ENCODE measurements at places on chromosomes 11 and 22.

DNA sequence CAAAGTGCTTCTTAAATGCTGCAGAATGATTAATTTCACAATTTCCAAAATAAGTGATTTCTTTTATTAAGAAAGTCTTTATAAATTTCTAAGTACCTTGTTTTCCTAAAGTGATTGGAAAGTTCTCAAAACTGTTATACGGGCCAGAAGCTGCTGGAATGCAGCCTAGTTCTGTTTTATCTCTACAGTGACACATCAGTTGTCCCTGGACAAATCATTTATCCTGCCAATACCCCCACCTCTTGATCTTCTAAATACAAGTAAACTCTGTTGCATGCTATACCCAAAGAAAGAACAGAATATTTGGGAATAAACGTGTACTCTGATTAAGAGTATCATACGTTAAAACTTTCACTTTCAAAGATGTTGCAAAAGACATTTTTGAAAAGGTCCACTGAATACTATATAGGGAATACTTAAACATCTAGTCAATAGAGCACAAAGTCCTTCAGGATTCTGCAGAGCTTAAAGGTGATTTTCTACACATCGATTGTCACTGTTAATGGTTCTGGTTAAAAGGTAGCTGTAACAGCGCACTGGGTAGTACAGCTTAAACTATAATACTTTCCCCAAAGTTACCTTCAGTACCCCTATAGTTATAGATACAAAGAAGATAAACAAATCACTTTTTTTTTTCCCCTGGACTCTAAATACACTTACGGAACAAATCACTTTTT is 92.1 kb upstream of the APOA1 start:
- DNase-seq = peak; percentile 19

DNA sequence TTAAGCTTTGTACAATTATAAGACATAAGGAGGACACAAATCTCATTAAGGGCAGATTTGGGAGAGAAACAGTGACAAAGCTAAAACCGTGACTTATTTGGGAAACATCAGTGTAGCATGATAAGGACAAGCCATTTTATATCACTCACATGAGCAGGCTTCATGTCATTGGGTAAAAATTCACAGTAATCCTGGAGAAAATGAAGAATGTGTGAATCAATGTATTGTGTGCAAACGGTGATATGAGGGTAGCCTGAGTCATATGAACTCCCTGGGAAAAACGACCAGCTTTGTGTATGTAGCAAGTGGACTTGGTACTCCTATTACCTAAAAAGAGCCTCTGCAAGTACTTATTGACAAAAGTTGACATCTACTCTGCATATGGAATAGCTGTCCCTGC is 6.0 kb upstream of the TRIM34 start:
- peak; percentile 97 for DNase-seq

- DNase-seq = no peak
Measured at GRCh38 chr11:62140304-62141110, 16.7 kb downstream of the INCENP start.

DNA sequence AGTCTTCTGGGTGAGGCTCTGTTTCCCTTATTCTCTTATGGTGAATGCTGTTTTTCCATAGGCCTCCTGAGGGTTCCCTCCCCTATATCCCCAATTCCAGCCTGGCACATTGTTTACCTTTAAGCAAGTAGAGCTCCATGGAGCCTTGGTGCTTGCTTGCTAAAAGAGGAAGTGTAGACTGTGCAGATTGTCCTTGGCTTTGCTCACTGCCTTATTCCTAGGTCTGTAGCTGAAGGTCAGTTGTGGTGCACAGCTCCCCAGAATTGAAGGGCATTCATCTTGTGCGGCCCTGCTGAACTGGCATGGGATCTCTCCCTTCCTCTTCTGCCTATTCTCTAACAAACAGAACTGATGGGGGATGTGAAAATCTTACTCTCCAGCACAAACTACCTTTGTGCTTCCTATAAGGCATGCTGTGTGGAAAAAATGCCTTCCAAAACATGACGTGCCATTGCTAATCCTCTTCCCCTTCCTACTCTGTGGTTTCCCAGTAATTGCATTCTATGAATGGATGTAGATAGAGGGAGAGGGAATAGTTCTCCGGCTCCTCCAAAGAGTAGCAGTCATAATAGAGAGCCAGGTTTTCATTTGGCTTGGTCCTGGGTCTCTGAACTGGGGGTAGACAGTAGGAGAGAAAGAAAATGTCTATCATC is 34.2 kb upstream of the PLET1 start:
- no peak for DNase-seq

DNA sequence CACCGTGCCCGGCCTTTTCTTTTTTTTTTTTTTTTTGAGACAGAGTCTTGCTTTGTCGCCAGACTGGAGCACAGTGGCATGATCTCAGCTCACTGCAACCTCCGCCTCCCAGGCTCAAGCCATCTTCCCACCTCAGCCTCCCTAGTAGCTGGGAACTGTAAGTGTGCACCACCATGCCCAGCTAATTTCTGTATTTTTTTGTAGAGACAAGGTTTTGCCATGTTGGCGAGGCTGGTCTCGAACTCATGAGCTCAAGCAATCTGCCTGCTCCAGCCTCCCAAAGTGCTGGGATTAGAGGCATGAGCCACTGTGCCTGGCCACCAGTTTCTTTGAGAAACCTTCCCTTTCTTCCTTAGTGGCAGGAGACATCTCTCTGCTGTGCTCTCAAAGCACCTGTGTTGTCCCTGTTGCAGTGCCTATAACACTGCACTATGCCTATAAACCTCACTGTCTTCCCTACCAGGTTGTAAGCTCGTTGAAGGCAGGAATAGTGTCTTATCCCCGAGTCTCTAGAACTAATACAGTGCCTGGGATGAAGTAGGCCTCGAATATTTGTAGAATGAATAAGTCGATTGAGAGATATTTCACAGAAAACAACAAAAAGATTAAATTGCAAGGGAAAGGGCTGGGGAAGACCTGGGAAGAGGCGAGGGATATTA is 13.7 kb downstream of the TAGLN start:
- DNase-seq = no peak

DNA sequence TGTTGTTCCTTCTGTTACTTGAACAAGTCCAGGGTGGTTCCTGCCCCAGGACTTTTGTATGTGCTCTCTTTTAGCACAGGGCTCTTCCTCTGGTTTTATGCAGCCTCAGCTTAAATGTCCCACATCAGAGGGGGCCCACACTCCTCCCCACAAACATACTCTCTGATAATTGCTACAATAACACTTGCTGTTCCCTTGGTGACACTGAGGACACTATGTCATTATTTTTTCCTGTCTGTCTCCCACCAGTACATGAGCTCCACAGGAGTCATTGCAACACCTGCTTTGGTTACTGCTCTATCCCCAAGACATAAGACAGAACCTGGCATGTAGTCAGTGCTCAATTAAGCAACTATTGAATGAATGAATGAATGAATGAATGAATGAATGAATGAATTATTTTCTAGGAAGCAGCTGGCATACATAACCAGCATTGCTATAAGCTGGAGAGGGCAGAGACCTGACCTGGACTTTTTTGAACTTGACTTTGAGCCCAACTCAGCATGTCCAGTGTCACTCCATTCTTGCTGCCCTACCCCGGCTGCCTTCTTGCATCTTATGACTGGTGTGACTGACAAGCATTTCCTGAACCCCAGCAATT is 7.5 kb upstream of the WNT7B start:
- no peak for DNase-seq

- DNase-seq = no peak
Measured at GRCh38 chr11:58193391-58193790, 4.5 kb downstream of the OR9Q2 start.

GRCh38 chr11:67434395-67434881 is 3.0 kb downstream of the PTPRCAP start:
- no peak for DNase-seq

GRCh38 chr11:26780376-26781085 is 58.7 kb upstream of the SLC5A12 start:
- DNase-seq = peak; percentile 3

DNA sequence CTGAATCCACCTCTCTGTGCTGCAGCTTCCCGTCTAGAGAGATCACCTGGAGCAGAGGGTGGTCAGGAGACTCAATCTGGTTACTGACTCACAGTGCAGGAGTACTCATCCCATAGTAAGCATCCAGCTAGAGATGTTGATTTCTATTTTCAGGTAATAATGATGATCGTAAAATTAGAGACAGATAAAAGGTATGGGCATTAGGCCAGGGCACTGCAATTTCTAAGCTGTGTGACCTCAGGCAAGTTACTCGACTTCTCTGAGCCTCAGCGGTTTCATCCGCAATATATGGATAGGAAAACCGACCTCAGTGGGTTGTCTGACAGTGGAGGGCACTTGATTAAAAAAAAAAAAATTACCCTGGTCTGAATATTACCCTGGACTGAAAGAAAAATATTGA is 13.8 kb upstream of the SAMM50 start:
- no peak for DNase-seq

DNA sequence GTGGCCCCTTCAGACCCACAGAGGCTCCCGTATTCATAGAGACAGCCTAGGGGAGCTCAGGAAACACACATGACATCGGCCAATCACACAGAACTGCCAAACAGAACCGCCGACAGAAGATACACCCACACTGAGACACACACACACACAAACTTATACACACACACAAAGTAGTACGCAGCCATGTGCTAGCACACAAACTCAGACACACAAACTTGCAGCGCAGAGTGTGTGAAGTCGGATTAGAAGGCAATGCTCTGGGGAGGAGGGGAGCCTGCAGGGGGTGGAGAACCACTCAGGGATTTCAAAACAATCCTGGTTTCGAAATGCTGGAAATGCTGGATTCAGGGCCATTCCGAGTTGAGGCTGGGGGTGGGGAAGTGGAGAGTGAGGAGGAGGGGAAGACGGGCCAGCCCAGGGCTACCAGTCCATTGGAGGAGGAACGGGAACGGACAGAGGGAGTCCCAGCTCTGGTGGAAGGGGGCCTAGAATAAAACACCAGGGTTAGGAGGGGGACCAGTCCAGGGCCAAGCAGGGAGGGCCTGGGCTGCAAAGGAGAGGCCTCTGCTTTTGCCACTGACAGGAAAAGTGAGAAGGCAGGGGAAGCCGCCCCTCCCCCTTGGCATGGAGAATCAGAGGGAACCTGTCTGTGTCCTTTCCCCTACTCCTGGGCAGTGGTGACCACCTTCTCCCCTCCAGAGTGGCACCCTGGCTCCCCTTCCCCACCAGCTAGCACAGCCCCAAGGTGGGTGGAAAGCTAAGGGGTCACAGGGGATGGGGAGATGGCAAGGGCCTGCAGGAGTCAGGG is 4.4 kb downstream of the BCL9L start:
- peak; percentile 88 for DNase-seq

GRCh38 chr22:42437488-42438292 is 5.5 kb upstream of the NFAM1 start:
- DNase-seq = peak; percentile 18

DNA sequence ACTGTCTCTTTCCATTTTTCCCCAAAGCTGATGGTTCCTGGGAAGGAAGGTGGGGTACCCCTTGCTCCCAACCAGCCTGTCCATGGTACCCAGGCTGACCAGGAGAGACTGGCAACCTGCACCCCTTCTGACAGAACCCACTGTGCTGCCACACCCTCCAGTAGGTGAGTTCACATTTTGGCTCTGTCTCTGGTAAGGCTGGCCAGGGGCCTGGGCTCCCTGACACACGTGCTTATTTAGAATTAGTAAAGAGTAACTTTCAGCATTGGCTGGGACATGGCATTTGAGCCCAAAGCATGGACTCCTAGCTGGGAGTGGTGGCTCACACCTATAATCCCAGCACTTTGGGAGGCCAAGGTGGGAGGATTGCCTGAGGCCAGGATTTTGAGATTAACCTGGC is 35.1 kb downstream of the ARHGAP1 start:
- DNase-seq = no peak

DNA sequence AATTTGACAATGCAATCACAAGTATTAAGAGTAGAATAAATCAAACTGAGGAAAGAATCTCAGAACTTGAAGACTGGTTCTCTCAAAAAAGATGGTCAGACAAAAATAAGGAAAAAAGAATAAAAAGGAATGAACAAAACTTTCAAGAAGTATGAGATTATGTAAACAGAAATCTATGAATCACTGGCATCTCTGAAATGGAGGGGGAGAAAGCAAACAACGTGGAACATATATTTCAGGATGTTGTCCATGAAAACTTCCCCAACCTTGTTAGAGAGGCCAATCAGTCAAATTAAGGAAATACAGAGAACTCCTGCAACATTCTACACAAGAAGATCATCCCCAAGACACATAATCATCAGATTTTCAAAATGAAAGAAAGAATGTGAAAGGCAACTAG is 235.7 kb downstream of the SBF2 start:
- peak; percentile 64 for DNase-seq

GRCh38 chr11:1194231-1194976 is 28.5 kb upstream of the MUC5B start:
- no peak for DNase-seq

DNA sequence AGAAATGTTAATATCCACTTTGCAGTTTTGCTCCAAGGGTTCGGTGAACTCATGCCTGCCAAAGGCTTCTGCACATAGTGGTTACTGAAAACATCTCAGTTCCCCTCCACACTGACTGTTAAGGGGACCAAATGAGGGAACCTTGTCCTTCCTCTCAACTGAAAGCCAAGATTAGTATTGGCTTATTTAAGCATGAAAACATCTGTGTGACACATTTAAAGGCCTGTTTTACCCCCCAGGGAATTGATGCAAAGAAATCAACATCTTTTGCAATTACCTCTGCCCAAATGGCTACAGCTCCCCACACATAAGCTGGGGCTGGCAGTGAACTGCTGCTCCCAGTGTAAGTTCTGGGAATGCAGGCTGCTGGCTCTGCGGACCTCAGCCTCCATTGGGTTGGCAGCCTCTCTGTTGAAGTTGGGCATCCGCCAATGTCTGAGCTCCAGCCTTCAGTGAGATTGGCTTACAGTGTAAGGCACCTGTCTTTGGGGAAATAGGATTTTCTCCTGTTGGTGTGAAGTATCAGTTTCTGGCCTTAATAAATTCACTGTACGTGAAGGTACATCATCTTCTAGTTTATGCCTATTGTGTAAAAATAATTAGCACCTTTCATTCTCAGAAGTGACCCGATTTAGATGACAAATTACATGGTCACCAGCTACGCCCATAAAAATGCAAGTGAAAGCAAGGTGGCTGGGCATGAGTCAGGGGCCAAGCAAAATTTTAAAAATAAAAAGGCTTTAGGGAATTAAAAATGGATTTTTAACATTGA is 213.4 kb upstream of the SYN3 start:
- peak; percentile 13 for DNase-seq

DNA sequence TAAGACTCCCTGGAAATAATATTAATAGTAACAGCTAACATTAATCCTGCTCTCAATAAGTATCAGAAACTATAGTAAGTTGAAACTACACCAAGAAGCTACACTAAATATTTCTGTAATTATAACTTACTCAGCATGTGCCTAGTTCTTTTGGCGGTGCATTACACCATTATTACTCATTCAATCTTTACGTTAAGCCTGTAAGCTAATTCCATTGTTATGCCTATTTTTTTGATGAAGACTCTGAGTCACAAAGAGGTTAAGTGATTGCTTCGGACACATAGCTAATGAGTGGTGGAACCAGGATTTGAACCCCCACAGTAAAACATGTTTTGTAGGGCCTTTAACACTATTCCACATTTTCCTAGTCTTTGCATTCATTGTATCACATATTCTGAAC is 111.6 kb downstream of the RASSF10 start:
- peak; percentile 86 for DNase-seq

GRCh38 chr11:118027694-118028093 is 41.5 kb downstream of the IL10RA start:
- no peak for DNase-seq
